ENCODE measurements at places on chromosomes 2 and 18.

- DNase-seq: no peak
These were observed 45.9 kb upstream of the KCNF1 start for GRCh38 chr2:10865841-10866240.

GRCh38 chr2:5236249-5236648 is 455.9 kb upstream of the SOX11 start:
- DNase-seq: no peak

GRCh38 chr2:239519921-239520585 is 119.2 kb upstream of the HDAC4 start:
- DNase-seq: no peak

- DNase-seq: no peak
These were observed 37.7 kb downstream of the ANKRD12 start for GRCh38 chr18:9174302-9174701.

GRCh38 chr2:36059691-36060090 is 295.9 kb upstream of the CRIM1 start:
- no peak for DNase-seq

DNA sequence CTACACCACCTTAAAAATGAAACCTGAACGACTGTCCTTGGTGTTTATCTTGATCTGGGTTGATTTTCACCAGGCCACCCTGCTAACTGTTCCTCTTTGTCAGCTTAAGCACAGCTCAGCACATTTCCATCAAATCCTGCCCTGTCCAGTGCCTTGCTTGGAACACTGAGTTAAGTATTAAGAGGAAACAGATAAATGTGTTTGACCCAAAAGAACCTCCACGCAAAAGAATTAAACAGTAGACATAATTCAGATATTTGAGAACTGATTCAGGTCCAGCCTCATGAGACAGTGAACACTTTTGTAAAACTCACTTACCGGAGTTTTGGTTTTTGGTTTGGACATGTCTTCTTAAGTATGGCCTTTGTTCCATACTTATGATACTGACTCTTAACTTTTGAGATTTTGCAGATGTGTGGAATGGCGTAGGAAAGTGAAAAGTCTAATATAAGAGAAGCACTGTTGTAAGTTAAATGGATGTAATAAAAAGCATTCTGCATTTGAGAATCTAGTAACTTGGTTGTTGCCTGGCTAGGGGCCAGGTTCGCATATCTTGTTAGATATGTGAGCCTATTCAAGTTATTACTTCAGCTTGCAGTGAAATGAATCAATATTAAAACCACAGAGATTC is 88.9 kb upstream of the SERPINE2 start:
- no peak for DNase-seq

DNA sequence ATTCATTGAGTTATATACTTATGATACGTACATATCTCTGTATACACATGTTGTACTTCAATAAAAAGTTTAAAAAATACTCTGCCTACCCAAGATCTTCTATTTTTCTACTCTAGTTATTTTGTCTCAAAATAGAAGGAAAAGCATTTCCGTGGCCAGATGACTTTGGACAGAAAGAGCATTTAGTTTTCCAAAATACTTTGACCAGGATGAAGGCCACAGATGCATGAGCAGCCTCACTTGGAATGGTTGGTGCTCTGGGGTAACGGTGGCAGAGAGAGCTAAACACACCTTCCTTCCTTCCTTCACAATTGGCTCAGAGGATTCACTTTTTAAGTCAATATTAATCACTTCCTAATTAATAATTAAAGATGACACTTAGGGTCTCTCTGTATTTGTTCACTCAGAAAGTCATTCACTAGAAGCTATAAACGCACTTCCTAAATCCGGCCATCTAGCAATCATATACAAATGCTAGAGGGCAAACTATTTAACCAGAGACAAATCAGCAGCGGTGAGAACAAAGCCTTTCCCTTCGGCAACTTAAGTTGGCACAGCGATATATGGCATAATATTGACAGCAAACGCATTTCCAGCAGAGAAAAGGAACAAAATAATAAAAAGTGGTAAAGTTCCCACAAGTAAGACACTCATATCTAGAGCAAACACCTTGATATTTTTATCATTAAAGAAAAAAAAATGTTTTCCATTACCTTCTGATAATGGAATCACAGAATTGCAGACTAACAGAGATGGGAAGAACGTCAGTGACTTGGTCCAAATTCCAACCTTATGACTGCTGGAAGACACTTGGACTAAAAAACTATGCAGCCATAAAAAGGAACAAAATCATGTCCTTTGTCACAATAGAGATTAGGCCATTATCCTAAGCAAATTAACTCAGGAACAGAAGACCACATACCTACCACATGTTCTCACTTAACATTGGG is 55.9 kb upstream of the NARS1 start:
- no peak for DNase-seq

GRCh38 chr2:53058526-53058925 is 709.1 kb upstream of the CHAC2 start:
- DNase-seq: no peak

DNA sequence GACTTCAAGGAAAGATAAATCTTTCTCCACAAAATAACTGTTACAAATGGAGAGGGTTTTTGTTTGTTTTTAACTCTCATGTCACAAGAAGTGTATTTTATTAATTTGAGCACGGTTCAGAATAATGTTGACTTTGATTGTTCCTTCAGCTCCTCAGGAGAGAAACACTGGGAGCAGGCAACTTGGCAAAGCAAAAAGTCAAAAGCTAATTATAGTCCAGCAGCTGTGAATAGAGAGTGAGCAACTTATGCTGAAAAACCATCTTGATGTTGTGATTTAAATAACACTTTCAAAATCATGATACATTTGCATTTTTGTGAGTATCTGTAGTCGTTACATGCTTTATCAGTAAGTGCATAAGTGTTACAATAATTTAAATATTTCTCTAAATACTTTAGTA is 37.5 kb upstream of the TTN start:
- DNase-seq: no peak

DNA sequence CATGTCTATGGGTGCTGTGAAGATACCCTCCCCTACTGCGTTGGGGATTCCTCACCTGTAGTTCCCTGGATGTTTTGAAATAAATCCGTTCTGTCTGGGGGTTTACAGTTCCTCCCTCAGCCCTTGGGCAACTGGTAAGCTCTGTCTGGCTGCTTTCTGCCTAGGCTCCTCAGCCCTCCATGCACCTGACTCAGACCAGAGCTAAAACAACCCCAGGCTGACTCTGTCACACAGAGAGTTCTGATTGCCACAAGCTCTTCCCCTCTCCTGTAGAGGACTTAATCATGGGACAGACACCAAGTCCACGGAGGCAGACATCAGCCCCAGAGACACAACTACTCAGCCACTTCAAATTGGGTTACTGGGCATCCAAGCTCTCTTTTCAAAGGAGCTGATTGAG is 6.3 kb downstream of the VIT start:
- no peak for DNase-seq

- DNase-seq: no peak
These were observed 117.9 kb upstream of the COL5A2 start for GRCh38 chr2:189297446-189297845.

GRCh38 chr2:213703406-213704098 is 419.3 kb downstream of the SPAG16 start:
- DNase-seq: no peak

GRCh38 chr2:151437630-151438029 is 27.9 kb downstream of the RIF1 start:
- DNase-seq: no peak

DNA sequence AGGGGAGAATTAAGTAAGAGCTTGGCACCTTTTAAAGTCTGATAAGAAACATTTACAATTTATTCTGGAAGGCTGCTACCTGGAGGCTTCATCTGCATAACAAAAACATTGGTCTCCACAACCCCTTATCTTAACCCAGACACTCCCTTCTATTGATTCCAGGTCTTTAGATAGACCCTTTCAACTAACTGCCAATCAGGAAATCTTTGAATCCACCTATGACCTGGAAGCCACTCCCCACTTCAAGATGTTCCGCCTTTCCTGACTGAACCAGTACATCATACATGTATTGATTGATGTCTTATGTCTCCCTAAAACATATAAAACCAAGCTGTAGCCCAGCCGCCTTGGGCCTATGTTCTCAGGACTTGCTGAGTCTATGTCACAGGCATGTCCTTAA is 289.4 kb downstream of the AGPS start:
- DNase-seq: no peak

- peak; percentile 48 for DNase-seq
These were observed 912 bp upstream of the FBXO11 start for GRCh38 chr2:47907039-47907781.

DNA sequence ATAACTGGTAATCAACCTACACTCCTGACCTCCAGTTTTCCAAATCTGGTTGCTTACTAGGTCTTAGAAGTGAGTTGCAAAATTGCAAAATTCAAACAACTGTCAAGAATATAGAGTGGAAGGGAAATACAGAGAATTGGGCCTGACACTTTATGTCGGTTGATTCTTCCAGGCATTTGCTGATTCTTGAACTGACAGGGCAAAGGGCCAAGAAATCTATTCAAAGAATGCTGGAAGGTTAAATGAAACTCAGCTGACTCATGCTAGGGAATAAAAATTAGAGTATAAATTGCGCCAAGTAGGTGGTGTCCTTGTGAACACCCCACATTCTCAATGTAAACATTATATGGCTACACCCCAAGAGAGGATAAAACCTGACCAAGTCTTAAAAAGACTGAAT is 21.5 kb upstream of the ZSCAN30 start:
- no peak for DNase-seq

DNA sequence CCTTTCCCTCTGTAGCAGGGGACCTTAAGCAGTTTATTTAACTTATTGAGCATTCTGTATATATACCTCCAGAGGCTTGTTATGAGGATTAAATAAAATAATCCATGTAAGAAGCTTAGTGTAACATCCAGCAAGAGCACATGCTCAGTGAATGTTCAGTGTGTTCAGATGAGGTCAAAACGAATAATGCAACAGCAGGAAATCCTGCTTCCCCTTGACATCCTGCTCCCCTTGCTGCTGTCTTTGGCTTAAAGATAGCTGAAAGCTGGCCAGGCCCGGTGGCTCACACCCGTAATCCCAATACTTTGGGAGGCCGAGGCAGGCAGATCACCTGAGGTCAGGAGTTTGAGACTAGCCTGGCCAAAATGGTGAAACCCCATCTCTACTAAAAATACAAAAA is 68.7 kb downstream of the COL4A4 start:
- DNase-seq: no peak

GRCh38 chr2:110113961-110114591 is 1.5 kb downstream of the MALL start:
- peak; percentile 19 for DNase-seq

DNA sequence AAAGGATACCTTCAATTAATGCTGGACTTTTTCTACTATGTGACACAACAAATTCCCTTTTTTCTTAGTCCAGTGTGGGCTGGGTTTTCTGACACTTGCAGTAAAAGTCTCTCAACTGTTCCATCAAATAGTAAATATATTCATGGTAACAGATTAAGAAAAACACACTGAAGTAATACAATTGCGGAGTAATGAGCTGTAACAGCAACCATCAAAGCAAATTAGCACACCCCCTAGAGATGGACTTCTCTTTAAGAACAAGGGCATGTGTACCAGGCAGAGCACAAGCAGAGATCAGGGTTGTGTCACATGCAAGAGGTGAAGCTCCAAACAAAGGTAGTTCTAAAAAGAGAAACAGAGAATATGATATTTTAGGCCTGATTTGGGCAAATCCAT is 72.7 kb upstream of the CHRNA1 start:
- no peak for DNase-seq

GRCh38 chr2:202682274-202682673 is 47.5 kb downstream of the FAM117B start:
- DNase-seq: no peak

- DNase-seq: no peak
These were observed 240.7 kb downstream of the NRXN1 start for GRCh38 chr2:50791271-50791670.

GRCh38 chr2:29063646-29064345 is 10.5 kb downstream of the PCARE start:
- no peak for DNase-seq

GRCh38 chr2:167335541-167335992 is 447.3 kb downstream of the XIRP2 start:
- DNase-seq: no peak

- DNase-seq: no peak
These were observed 59.4 kb downstream of the MALT1 start for GRCh38 chr18:58730618-58731017.

DNA sequence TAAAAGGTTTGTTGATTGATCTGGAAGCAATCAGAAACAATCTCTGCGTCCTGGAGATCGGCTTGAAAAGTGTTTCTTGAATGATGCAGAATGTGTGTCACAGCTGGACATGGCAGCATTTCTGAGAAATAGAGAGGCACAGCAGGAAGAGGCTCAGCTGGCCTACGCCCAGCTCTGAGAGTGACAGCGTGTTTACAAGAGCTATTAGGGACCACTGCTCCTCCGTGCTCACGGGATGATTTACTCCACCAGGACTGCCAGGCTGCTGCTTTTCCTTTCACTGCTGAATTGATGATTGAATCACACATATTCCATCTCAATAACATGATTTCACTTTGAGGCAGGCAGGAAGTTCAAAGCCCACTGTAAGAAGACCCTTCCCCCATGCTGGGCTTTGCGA is 62.8 kb downstream of the GALNT14 start:
- DNase-seq: no peak

DNA sequence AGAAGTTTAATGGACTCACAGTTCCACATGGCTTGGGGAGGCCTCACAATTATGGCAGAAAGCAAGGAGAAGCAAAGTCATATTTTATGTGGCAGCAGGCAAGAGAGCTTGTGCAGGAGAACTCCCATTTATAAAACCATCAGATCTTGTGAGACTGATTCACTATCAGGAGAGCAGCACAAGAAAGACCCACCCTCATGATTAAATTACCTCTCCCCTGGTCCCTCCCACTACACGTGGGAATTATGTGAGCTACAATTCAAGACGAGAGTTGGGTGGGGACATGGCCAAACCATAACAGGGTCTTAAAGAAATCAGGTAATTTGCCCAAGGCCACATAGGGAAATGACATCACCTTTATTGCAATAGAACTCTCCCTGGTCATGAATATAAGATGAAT is 1073.3 kb upstream of the ACVR2A start:
- DNase-seq: no peak

All from stimulated activated CD4-positive, alpha-beta T cell treated with anti-CD3 and anti-CD28 coated beads, Interleukin-15, amount 100 ng/mL, for 24 hours (primary cell).